ENCODE measurements at places on chromosomes 2 and 18.

DNA sequence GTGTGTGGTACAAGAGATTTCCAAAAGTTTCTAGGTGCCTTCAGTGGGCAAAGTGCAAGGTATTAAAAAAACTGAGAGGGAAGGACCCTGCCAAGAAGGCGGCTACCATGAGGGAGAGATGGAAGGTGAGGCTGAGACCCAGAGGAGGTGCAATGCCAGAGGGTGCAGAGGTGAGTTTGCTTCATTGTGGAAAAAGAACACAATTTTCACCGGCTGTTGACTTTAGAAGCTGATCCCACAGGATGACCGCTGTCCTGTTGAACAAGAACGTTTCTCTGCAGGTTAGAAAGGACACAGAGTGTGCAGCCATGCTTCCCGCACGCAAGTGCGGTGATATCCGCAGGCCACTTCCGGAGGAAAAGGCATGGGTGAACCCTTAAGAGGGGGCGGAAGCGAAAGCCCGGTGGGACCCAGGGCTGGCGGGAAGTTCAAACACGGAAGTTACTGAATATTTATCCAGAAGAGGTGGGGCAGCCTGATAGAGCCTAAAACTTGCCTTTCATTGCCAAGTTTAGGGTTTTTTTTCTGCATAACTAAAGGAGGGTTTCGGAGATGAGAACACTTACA, 16.6 kb downstream of the SP110 start:
- no peak for DNase-seq

DNA sequence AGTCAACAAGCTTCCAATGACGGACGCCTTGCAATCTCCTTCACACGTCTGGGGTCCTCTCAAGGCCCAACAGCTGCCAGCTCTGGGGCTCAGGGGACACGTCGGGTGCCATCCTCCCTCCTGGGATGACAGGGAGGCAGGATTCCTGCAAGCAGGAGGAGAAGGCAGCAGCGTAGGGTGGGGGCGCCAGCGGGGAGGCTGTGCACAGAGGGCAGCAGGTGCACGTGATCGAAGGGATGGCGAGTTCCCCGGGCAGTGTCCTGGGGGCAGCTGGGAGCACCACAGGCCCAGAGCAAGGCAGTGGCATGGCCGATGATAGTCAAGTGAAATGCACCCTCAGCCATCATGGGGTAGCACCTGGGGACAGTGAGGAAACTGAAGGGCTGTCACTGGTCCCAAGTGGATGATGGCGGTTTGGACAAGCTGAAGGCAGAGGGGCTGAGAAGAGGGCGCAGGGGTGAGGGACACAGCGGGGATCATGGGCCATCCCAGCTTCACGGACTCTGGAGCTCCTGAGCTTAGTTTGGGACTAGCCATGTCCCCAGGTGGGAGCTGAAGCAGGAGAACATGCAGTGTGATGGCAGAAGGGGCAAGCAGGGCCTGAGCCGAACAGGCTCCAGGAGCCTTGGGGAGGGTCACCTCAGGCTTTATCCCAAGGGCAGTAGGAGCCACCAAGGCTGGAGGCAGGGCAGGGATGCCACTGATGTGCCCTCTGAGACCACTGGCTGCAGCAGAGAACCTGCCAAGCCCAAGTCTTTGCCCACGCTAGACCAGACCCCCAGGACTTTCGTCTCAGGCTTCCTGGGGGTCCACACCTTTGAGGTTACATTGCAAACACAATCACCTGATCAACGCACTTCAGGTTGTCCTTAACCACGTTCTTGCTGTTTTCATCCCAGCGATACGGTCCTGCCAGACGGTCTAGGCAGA, 16.3 kb upstream of the SNED1 start:
- DNase-seq = no peak

- no peak for DNase-seq
Observed at GRCh38 chr2:9883897-9884296, 40.6 kb downstream of the TAF1B start.

DNA sequence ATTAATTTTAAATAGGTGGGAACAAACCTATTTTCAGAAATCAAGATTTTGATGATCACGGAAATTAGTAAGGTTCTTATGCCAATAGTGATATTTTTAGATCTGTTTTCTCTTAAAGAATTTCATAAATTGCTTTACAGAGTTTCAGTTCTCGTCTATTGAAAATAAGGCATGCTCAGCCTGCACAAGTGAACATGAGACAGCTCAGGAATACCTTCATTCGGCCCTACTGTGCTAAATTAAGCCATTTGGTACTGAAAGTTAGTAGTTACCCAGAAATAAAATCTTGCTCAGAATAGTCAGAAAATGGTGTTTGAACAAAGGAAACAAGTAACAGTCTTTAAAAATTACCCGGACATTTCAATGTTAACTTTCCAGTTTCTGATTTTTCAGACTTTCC, 60.4 kb downstream of the DLGAP1 start:
- no peak for DNase-seq

GRCh38 chr2:211455216-211455841, 898.9 kb downstream of the CPS1 start:
- no peak for DNase-seq

DNA sequence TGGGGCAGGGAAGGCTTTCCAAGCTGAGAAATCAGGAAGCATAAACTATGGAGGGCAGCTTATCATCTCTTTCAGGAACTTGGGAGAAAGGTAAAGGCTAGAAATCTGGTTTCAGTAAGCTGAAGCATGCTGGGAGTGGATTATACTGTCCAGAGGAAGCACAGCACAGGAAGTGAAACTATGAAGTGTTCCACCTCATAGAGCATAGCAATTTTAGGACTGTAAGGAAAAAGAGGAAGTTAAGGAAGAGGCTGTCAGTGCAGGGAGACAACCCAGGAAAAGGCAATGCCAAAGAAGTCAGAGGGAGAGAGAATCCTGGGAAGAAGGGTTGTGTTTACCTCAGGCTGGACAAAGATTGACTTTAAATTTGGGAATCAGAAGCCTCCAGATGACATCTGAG, 51.9 kb downstream of the EFEMP1 start:
- DNase-seq = no peak

GRCh38 chr2:190447766-190448165, 39.6 kb downstream of the MFSD6 start:
- no peak for DNase-seq

- no peak for DNase-seq
Observed at GRCh38 chr2:225020168-225020849, 22.0 kb downstream of the DOCK10 start.

DNA sequence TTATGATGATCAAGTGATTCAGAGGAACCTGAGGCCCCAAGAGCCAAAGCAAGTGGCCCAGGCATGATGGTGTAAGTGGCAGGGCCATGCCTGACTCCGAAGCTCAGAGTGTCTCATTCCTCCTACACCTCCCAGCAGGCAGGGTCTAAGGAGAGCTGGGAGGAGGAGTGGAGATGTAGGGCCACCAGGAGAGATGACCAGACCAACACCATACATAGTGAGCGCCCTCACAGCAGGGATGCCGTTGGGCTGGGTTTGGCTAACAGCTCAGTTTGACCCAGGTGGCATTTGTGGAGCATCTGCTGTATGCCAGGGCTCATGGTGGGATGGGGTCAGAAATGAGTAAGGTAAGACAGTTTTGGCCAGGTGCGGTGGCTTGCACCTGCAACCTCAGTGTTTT, 80.7 kb downstream of the MARCO start:
- no peak for DNase-seq

DNA sequence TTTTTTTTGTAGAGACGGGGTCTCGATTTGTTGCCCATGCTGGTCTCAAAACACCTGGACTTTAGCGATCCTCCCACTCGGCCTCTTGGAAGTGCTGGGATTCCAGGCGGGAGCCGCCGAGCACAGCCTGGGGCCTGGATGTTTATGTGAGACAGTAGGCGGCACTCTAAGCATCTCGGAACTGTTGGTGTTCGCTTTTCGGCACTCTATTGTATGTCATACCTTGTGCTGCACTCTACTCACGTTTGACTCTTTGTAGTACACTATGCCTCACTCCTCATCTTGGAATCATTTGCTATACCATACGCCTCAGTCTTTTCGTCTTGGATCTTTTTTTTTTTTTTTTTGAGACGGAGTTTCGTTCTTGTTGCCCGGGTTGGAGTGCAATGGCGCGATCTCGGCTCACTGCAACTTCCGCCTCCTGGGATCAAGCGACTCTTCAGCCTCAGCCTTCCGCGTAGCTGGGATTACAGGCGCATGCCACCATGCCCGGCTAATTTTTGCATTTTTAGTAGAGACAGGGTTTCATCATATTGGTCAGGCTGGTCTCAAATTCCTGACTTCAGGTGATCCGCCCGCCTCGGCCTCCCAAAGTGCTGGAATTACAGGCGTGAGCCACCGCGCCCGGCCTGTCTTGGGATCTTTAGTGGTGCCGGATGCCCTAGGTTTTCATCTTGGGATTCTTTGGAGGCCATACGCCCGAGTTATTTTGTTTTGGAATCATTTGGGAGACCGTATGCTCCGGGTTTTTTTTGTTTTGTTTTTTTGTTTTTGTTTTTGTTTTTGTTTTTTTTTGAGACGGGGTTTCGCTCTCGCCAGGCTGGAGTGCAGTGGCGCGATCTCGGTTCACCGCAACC, 24.2 kb upstream of the ZDBF2 start:
- DNase-seq = no peak

GRCh38 chr2:187169864-187170263, 278.2 kb downstream of the CALCRL start:
- DNase-seq = no peak

- no peak for DNase-seq
Observed at GRCh38 chr2:228059735-228060134, 121.8 kb downstream of the SPHKAP start.
